Cardiac muscle cell (in vitro differentiated cells and primary cell): ENCODE measurements at places on chromosomes 4 and X.

GRCh38 chr4:7661846-7662506 is 227.2 kb upstream of the PSAPL1 start:
- DNase-seq, result no peak
- no peaks in the 10 kb centered on the region for H3K36me3 ChIP-seq
- no peaks in the 10 kb centered on the region for H3K27me3 ChIP-seq
- H3K27ac ChIP-seq, result no peak overlapping the region
- H3K4me1 ChIP-seq, result peaks cover 3% of the 10 kb centered on the region

- DNase-seq, result peak; percentile 75
- no peak overlapping the region for H3K4me3 ChIP-seq
- no peak overlapping the region for H3K27ac ChIP-seq
- no peaks in the 10 kb centered on the region for H3K4me1 ChIP-seq
- no peaks in the 10 kb centered on the region for H3K36me3 ChIP-seq
- H3K27me3 ChIP-seq, result no peaks in the 10 kb centered on the region
Measured at GRCh38 chrX:138745196-138745595, 33.7 kb upstream of the FGF13 start.

GRCh38 chr4:55311792-55312488 is 34.1 kb upstream of the SRD5A3 start:
- no peaks in the 10 kb centered on the region for H3K36me3 ChIP-seq
- H3K4me3 ChIP-seq, result no peak overlapping the region
- no peak overlapping the region for H3K27ac ChIP-seq
- H3K27me3 ChIP-seq, result no peaks in the 10 kb centered on the region
- H3K4me1 ChIP-seq, result peaks cover 5% of the 10 kb centered on the region
- peak; percentile 40 for DNase-seq

- no peak overlapping the region for H3K4me3 ChIP-seq
- H3K27me3 ChIP-seq, result peaks cover 57% of the 10 kb centered on the region
- no peak overlapping the region for H3K27ac ChIP-seq
- H3K4me1 ChIP-seq, result no peaks in the 10 kb centered on the region
Measured at GRCh38 chr4:581753-582361, 5.8 kb upstream of the TMEM271 start.

DNA sequence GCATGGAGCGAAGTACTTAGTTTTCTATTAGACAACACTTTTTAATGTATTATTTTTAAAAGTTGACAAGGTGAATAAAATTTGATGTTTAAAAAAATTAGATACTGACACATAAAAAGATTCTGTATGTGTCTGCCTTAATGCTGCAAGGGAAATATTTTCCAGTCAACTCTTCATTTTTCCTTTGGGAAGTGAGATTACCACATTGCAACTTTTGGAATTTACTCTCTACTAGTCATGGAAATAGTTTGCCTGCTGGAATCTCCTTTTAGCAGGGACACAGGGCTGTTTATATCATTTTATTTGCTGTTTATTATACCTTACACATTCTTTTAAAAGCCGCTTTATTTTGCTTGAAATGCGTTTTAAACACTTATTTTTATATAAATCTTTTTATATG is 135.1 kb downstream of the MID1 start:
- no peaks in the 10 kb centered on the region for H3K27me3 ChIP-seq
- peak overlapping the region; percentile 90 for H3K27ac ChIP-seq
- no peak for DNase-seq
- H3K4me3 ChIP-seq, result no peak overlapping the region

DNA sequence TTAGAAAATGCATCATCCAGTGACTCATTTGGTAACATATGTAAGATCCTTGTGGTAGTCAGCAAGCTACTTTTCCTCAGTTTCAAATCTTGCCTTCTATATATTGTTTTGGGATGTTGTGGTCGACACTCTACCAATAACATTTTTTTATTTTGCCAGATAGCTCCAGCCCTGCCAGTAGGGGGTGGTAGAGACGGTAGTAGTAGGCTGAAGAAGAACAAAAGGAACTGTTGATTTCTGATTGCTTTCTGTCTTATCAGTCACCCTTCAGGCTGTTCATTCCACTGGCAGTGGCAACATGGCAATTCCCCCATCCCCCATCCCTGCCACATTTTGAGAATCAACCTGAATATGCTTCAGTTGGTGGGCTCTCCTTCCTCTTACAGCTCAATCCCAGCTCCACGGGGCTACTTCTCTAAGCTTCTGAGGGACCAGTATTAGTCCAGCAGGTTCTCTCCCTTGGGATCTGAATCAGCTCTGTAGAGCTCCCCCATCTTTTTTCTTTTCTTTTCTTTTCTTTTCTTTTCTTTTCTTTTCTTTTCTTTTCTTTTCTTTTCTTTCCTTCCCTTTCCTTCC is 171.5 kb upstream of the VEGFC start:
- no peak overlapping the region for H3K4me3 ChIP-seq
- H3K36me3 ChIP-seq, result no peaks in the 10 kb centered on the region
- no peaks in the 10 kb centered on the region for H3K27me3 ChIP-seq
- no peak overlapping the region for H3K27ac ChIP-seq

GRCh38 chrX:40157228-40158035 is 59.7 kb upstream of the BCOR start:
- peaks cover 13% of the 10 kb centered on the region for H3K27me3 ChIP-seq
- H3K4me3 ChIP-seq, result peak overlapping the region; percentile 47
- DNase-seq, result no peak
- H3K36me3 ChIP-seq, result no peaks in the 10 kb centered on the region

GRCh38 chrX:13284570-13284969 is 35.3 kb downstream of the ATXN3L start:
- no peaks in the 10 kb centered on the region for H3K4me1 ChIP-seq
- no peak overlapping the region for H3K4me3 ChIP-seq
- H3K27me3 ChIP-seq, result no peaks in the 10 kb centered on the region
- DNase-seq, result peak; percentile 12
- no peaks in the 10 kb centered on the region for H3K36me3 ChIP-seq
- no peak overlapping the region for H3K27ac ChIP-seq
